ENCODE measurements at places on chromosomes 11 and 22.
A peak's percentile ranks its signal among the peaks of the same experiment; 100 is the strongest.

DNA sequence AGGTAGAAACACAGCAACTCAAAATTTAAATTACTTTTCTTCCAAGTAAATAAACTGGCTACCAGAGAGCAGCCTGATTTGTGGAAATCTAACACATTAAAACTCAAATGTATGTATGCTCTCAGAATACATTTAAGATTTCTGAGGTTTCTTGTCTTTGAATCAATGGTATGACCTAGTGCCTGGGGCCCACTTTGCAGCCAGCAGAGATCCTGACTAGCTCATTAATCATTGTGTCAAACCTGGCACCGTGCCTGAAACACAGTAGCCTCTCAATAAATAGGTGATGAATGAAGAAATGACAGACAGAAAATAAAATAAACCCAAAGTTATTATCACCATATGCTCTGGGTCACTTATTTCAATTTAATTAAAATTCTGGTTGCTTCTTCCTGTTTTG, 176.2 kb upstream of the FAT3 start:
- DNase-seq: no peak

- DNase-seq: no peak
These were observed 1.4 kb downstream of the SLC5A1 start for GRCh38 chr22:32044477-32044876.

DNA sequence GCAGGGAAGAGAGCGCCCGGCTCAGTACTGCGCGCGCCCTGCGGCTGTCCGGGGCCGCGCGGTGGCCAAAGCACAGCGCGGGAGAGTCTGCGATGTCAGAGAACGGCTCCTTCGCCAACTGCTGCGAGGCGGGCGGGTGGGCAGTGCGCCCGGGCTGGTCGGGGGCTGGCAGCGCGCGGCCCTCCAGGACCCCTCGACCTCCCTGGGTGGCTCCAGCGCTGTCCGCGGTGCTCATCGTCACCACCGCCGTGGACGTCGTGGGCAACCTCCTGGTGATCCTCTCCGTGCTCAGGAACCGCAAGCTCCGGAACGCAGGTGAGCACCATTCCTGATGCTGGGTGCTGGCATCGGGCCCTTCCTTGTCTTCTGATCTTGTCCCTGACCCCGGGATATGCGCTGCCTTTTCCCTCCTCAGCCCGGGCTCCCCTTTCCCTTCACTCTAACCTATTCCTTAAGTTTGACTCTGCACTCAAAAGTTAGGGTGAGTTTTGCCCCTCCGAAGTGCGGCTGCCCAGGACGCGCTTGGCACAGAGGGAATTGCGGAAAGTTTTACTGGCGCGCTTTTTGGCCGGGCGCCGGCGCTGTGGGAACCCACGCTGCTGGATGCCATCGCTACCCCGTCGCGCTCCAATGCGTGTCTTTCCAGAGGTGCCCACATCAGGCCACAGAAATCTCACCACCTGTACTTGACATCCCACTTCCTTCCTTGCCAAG, at the start of gene MTNR1B:
Gene MTNR1B (plus strand): TSS at position 18 of the 714 bp plus-strand sequence. CDS start 75 bp downstream, at position 93.
- no peak for DNase-seq

DNA sequence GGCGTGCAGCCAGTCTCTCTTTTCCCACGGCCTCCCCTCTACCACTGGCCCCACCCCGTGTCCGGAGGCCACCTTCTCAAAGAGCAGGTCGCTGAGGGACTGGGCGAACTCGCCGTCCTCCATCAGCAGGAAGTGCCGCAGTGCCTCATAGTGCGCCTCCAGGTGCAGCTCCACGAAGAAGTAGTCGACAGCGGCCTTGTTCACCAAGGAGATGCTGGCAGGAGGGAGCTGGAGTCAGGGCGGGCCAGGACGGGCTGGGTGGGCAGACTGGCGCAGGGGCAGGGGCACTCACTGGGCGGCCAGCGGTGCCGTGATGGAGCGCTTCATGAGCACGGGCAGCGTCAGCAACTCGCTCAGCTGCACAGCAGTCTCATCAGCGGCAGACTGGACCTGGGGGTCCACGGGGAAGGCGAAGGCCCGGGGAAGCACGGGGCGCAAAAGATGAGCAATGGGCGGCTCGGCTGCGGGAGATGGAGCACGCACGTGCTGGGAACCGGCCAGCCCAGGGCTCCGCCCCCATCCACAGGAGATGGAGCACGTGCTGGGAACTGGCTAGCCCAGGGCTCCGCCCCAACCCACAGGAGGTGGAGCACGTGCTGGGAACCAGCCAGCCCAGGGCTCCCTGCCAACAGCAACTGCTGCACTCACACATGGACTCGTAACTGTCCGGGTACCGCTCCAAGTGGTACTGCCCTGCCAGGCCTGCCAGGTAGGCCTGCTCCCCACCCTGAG, 18.4 kb downstream of the SELENOO start:
- DNase-seq: peak; percentile 84

All from upper lobe of left lung (tissue), 6 donors.